ENCODE measurements at places on chromosomes 5 and 9. TPM values are rescaled to one million over a fixed set of nuclear protein-coding genes. Genes with fewer than 3 reads are reported as not detected.
A peak's percentile ranks its signal among the peaks of the same experiment; 100 is the strongest.

DNA sequence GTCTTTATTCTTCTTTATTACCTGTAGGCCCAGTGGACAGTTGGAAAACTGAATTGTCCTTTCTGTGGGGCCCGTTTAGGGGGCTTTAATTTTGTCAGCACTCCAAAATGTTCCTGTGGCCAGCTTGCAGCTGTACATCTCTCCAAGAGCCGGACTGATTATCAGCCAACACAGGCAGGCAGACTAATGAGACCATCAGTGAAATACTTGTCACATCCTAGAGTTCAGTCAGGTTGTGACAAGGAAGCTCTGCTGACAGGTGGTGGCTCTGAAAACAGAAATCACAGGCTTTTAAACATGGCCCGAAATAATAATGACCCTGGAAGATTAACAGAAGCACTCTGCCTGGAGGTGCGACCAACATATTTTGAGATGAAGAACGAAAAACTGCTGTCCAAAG lies 47.9 kb downstream of the RNF180 start:
- H3K4me3 ChIP-seq: no peak overlapping the region
- H3K36me3 ChIP-seq: no peaks in the 10 kb centered on the region
- no peak overlapping the region for H3K27ac ChIP-seq
- no peaks in the 10 kb centered on the region for H3K27me3 ChIP-seq

- no peaks in the 10 kb centered on the region for H3K36me3 ChIP-seq
- H3K4me1 ChIP-seq: no peaks in the 10 kb centered on the region
Observed at GRCh38 chr5:16570121-16570815, 46.5 kb downstream of the RETREG1 start.

Gene PURA
- total RNA-seq: 16.4 TPM

DNA sequence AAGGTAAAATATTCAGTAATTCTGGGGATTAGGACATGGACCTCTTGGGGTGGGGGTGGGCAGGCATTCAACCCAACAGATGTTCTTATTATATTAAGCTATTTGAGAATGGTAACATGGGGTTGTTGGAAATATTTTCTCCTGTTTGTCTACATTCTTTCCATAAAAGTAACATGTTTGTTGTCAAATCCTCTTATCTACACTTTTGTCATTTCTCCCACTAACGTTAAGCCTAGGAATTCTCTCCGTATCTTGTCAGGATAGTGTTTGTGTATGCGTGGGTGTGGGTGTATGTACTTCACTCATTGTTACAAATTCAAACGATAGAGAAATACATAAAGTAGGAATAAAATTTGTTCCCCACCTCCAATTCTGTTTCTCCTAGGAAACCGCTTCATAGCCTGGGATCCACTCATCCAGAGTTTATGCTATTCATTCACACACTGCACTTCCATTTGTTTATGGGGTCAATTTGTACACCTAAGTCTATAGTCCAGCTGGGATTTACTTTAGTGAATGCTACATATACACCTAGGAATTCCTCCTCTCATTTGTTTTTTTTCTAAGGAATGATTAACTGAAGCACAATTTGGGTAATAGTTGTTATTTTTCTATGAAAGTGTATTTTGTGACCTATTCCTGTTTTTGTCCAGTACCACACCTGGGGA lies 216.8 kb downstream of the DCP2 start:
- H3K27ac ChIP-seq: no peak overlapping the region
- no peaks in the 10 kb centered on the region for H3K27me3 ChIP-seq
- no peak for DNase-seq
- no peak overlapping the region for H3K4me3 ChIP-seq
- H3K36me3 ChIP-seq: no peaks in the 10 kb centered on the region
- H3K4me1 ChIP-seq: no peaks in the 10 kb centered on the region

Gene IL5
- total RNA-seq: 84.3 TPM

GRCh38 chr5:6112538-6112937 lies 265.8 kb downstream of the MED10 start:
- H3K27me3 ChIP-seq: no peaks in the 10 kb centered on the region
- no peak overlapping the region for H3K4me3 ChIP-seq
- H3K36me3 ChIP-seq: no peaks in the 10 kb centered on the region
- H3K27ac ChIP-seq: no peak overlapping the region

DNA sequence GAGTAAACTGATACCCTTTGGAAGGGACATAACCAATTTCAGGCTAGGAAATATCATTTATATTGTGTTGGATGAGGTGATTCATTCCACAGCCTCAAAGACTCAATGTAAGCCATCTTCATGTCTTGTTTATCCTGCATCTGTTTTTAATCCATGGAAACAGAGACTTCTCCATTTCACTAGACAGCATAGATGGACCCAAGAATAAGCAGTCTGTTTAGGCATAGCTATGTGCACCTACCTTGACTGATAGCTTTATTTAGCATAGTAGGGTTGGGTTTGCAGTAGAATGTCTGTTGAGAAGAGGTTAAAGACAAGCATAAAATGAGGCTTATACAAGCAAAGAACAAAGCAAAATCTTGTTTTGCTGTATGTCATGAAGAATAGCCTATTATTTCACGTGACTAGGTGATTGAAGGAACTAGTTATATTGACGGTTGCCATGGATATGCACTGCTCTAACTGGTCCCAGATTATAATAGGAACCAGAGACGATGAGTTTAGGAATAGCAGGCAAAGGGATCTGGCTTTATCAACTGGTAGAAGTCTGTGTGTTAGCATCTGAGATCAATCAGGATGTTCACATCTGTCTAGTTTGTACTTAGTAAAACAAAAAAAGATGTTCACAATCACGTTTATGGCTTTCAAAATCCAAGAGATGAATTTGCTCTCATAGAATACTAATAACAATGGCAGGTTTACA lies 154.8 kb upstream of the KLF9 start:
- H3K4me1 ChIP-seq: peaks cover 19% of the 10 kb centered on the region
- H3K36me3 ChIP-seq: no peaks in the 10 kb centered on the region
- no peak overlapping the region for H3K27ac ChIP-seq
- no peak overlapping the region for H3K4me3 ChIP-seq
- no peak for DNase-seq

DNA sequence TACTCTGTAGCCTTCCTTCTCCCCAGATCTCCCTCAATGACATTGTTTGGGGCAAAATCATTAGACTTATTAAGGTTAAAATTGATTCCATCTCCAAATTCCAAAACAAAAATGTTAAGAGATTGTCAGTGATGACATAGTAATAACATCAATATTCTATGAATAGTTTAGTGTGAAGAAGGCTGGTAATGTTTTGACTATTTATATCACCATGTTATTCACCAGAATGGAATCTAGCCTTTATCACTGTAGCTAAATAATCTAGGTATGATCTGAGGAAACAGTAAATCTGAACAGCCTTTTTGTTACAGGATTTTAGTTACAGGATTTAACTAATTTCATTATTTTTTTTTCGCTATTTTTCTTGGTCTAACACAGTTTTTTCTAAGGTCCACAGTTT lies 929 bp upstream of the PLPP6 start:
- no peaks in the 10 kb centered on the region for H3K36me3 ChIP-seq
- H3K27me3 ChIP-seq: no peaks in the 10 kb centered on the region

Gene GPR150
- 0.26 TPM for total RNA-seq

GRCh38 chr9:115442054-115442453 lies 324.1 kb upstream of the TNC start:
- H3K4me3 ChIP-seq: no peak overlapping the region
- H3K27me3 ChIP-seq: no peaks in the 10 kb centered on the region
- DNase-seq: no peak
- H3K27ac ChIP-seq: no peak overlapping the region
- H3K36me3 ChIP-seq: no peaks in the 10 kb centered on the region
- no peaks in the 10 kb centered on the region for H3K4me1 ChIP-seq

DNA sequence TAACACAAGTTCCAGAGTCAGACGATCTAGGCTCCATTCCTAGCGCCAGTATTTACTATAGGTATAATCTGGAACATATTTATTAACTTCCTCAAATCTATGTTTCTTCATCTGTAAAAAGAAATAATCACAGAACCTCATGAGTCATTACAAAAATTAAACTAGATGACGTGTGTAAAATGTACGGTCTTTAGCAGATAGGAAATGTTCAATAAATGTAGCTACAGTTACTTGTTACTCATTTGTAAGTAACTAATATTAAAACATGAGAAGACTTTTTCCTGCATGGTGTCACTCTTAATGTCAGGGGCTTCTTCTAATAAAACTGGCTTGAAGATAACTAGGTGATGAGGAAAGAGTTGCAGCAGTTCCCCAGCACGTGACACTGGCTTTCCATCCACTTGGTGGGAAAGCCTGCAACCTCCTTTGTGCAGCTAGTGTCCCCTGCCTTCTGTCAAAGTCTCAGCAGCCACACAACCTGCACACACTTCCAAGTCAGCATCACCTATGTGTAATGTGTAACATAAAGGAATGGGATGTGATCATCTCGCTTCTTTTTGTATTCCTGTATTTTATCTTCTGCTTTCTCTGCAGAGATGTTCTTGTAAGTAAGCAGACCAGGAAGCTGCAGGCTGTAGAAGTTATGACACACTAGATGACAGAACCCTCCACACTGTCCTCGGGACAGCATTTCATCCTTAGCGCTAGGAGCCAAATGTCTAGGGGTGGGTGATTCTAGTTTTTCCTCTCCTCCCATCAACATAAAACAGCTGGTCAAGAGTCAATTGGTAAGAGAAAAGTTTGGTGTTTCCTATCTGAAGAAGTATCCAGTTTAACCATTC lies 1.8 kb upstream of the JAKMIP2 start:
- no peaks in the 10 kb centered on the region for H3K36me3 ChIP-seq
- H3K27me3 ChIP-seq: no peaks in the 10 kb centered on the region
- DNase-seq: no peak
- H3K4me1 ChIP-seq: peaks cover 14% of the 10 kb centered on the region
- no peak overlapping the region for H3K4me3 ChIP-seq
- no peak overlapping the region for H3K27ac ChIP-seq

DNA sequence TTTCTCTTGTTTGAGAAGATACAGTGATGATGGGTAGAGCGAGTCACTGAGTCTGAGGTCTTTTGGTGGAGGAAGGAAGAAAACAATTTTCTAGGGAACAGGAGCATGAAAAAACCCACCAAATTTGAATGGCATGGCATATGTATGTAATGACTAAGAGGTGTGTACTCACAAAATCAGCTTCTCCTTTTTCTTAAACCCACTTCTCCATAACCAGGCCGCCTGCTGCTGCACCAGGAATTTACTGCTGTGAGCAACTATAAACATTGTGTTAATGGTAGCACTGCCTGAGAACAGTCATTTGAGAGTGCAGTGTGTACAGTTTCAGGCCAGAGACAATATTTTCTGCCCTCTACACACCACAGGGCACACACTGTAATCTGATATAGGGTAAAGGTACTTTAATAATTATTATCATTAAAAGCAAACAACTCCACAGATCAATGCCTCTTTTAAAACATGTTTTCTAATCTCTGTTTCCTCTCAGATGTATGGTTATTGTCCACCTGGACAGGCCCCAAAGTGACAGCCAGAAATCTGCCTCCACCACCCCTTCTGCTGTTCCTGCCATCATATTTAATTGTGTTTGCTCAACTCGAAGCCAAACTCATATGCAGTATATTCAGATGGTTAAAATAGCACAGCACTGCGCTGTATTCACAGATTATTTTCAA lies 241.6 kb downstream of the KIAA0825 start:
- H3K27ac ChIP-seq: no peak overlapping the region
- no peaks in the 10 kb centered on the region for H3K27me3 ChIP-seq
- DNase-seq: no peak
- H3K4me3 ChIP-seq: no peak overlapping the region
- no peaks in the 10 kb centered on the region for H3K36me3 ChIP-seq

GRCh38 chr5:134543820-134544614 lies 18.5 kb downstream of the JADE2 start:
- peaks cover 43% of the 10 kb centered on the region for H3K36me3 ChIP-seq
- peaks cover 43% of the 10 kb centered on the region for H3K4me1 ChIP-seq
- no peak overlapping the region for H3K27ac ChIP-seq
- DNase-seq: peak; percentile 37
- no peaks in the 10 kb centered on the region for H3K27me3 ChIP-seq

- no peaks in the 10 kb centered on the region for H3K27me3 ChIP-seq
- peaks cover 21% of the 10 kb centered on the region for H3K36me3 ChIP-seq
- no peak overlapping the region for H3K4me3 ChIP-seq
- DNase-seq: no peak
- H3K27ac ChIP-seq: no peak overlapping the region
- H3K4me1 ChIP-seq: peaks cover 28% of the 10 kb centered on the region
Observed at GRCh38 chr9:113546566-113546965, 83.0 kb downstream of the RGS3 start.

Gene DIPK1B
- total RNA-seq: not detected

- H3K4me1 ChIP-seq: no peaks in the 10 kb centered on the region
- H3K4me3 ChIP-seq: no peak overlapping the region
- no peak for DNase-seq
- H3K27ac ChIP-seq: no peak overlapping the region
- no peaks in the 10 kb centered on the region for H3K27me3 ChIP-seq
Observed at GRCh38 chr9:120571443-120572257, 8.3 kb downstream of the CDK5RAP2 start.

Gene STPG3
- total RNA-seq: 0.27 TPM

Gene PWWP2A
- total RNA-seq: 24.0 TPM

Gene RLN2
- total RNA-seq: 2.8 TPM

DNA sequence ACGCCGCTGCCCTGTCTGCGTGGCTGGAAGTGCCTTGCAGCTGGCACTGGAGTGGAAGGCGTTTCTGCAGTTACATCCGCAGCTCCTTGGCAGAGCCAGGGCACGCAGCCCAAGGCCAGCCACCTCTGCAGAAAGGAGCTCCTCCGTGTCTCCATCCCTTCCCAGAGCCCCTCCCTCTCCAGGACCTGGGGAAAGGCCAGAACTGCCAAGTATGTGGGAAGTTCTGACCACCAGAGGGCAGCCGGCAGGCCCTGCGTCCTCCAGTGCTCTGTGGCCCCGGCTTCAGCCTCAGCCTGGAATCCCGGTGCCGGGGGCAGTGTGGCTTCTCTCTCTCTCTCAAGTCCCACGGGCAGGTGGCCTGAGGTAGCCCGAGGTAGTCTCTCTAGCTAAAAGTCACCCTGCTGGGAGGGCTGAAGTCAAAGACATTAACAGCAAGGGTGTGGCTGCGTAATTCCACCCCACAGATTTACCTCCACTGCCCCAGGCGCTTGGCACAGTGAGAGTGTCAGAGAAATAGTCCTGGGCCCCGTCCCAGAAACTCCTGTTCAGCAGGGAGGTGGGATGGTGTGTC lies 101.7 kb upstream of the FCN2 start:
- no peaks in the 10 kb centered on the region for H3K27me3 ChIP-seq
- H3K4me1 ChIP-seq: no peaks in the 10 kb centered on the region
- DNase-seq: no peak
- no peaks in the 10 kb centered on the region for H3K36me3 ChIP-seq
- no peak overlapping the region for H3K27ac ChIP-seq

Gene LRRC19
- not detected for total RNA-seq

- no peak for DNase-seq
- H3K4me1 ChIP-seq: no peaks in the 10 kb centered on the region
- no peaks in the 10 kb centered on the region for H3K36me3 ChIP-seq
- no peaks in the 10 kb centered on the region for H3K27me3 ChIP-seq
Observed at GRCh38 chr9:1411826-1412225, 361.7 kb downstream of the DMRT2 start.

Measured in CD8-positive, alpha-beta memory T cell (primary cell).